ENCODE measurements at places on chromosomes 12 and 14.

DNA sequence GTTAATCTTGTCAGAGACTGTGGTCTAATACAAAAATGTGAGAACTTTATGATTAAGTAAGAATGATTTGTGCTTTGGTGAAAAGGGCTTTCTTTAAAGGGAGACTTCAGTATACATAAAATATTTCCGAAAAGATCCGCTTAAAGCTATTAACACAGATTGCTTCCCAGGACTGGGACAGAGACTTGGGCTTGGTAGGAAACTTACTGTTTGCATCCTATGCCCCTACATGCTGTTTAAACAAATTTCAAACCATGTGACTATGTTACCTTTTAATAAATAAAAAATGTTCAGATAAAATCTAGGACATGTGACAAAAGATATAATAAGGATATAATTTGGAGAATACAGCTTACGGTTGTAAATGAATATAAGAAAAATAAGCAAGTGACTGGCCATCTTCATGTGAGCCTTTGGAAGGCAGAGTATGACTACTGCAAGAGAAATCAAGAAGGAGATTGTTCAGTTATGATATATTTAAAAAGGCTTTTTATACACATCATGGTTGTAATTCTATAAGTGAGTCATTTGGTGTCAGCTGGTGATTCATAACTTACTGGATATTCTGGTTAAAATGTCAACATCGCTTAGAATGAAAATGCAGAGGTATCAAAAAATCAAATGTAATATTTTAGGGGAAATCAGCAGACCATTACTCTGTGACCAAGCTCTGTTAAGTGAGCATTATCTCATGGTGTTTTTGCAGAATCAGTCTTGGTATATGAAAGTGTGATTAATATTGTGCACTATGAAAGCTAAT lies 234.7 kb upstream of the E2F7 start:
- no peak for DNase-seq

DNA sequence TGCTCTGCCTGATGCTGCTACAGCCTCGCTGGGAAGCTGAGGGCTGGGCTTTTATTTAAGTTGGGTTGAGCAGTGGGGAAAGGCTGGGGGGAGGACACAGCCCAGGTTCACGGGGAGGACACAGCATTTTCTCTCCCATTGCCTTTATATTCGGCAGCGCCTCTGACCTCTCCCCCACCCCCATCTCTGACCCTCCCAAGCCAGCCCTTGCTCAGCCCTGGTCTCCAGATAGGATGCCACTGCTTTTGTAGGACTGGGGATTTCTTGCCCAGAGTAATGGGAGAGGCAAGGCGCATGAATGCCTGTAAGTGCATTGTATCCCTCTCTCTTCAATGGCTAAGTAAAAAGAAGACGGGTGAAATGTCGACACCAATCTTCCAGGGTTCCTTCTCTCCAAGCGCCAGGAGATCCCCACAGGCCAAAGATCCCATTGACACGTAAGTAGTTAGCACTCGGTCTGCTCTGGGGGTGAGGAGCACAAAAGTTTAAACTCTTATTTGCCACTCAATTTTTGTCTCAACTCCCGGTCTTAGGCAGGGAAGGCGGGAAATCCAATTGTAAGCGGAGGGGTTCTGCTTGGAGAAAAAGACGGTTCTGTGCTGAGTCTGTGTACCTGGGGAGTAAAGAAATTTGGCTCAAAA lies 4.6 kb downstream of the HOXC4 start:
- DNase-seq: no peak

DNA sequence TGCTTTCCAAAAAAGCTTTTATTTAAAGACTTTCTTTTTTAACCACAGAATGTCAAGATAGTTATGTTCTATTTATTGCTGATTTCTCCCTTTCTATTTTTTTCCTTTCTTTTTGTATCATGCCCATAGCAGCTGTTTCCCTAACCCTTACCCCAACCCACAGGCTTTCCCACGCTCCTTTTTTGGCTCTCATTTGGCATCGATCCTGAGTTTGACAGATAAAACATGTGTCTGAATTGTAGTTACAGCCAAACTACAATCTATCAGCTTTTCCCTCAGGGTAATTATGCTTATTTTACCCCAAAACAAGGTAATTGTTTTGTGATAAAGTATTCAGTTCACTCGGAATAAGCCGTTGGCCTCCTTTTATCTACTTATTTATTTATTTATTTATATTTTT lies 46.7 kb downstream of the PDE3A start:
- peak; percentile 2 for DNase-seq

GRCh38 chr14:63032641-63033040 lies 12.6 kb downstream of the KCNH5 start:
- DNase-seq: no peak

DNA sequence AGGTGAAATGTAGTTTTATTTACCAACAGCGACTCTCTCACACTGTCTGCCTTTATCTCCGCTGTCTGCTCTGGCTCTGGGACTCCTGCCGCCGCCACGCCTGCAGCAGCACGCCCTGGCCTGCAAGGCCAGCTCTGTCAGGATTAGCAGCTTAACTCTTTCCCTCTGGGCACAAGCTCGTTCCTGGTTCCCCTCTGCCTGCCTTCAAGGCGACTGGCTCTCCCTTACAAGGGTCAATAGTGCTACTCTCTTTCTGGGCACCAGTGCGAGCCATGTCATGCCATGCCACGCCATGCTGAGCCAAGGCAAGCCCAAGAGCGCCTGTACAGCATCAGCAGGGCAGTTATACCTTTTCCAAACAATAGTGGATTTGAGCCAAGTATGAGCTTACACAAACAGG lies 3.6 kb upstream of the CLEC2B start:
- no peak for DNase-seq

- no peak for DNase-seq
Observed at GRCh38 chr12:115620816-115621215, 656.7 kb downstream of the MED13L start.

Data from NCI-H2171 (cell line).